ENCODE measurements at places on chromosomes 12 and 14. TPM values are rescaled to one million over a fixed set of nuclear protein-coding genes. Genes with fewer than 3 reads are reported as not detected.

DNA sequence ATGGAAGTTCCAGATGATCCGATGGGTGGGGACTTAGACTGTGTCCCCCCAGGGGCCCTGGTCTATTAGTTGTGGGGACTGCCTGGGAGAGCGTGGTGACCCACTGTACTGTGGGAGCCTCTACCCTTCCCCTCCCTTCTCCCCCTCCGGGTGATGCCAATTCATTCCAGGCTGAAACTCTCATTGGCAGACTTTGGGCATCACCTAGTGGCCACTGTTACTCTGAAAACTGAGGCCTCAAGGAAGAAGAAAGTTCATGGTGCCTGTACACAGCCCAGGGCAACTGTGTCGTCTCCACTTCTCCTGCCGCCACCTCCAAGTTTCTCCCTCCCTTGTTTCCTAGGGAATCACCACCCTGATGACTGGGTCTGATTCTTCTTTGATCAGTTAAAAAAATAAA, 173.6 kb upstream of the ALG10B start:
- no peak for DNase-seq

DNA sequence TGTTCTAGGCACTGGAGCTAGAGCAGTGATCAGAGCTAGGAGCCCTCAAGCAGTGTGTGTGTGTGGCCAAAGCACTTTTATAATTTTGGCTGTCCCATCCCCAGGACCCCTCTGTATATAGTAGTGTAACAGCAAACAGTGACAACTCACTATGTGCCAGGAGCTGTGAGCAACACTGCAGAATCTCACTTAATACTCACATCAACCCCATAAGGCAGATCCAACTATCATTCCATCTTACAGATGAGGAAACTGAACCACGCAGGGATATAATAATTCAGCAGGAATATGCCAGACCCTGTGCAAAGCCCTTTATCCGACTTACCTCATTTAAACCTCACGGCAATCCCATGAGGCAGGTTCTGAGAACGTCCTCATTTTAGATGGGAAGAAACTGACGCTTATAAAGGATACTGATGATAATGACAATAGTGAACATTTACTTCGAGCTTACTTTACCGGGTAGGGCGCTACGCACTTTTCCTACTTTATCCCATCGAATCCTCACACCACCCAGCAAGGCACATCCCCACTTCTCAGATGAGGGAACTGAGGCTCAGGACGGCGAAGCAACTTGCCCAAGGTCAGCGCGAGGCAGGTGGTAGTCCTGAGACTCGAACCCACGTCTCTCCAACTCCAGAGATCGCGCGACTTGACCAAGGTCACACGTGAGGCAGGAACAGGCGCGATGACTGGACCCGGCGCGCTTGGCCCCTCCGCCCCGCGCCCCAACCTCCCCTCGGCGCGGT, 687 bp downstream of the RAB35 start:
- DNase-seq = peak; percentile 50

The CLEC1A gene
- total RNA-seq = not detected

- no peak for DNase-seq
These were observed 27.1 kb upstream of the RPLP0 start for GRCh38 chr12:120228041-120228290.

- no peak for DNase-seq
These were observed 48.7 kb upstream of the NAV3 start for GRCh38 chr12:77782034-77782433.

GRCh38 chr12:121334513-121335343, 17.5 kb downstream of the ANAPC5 start:
- peak; percentile 25 for DNase-seq

DNA sequence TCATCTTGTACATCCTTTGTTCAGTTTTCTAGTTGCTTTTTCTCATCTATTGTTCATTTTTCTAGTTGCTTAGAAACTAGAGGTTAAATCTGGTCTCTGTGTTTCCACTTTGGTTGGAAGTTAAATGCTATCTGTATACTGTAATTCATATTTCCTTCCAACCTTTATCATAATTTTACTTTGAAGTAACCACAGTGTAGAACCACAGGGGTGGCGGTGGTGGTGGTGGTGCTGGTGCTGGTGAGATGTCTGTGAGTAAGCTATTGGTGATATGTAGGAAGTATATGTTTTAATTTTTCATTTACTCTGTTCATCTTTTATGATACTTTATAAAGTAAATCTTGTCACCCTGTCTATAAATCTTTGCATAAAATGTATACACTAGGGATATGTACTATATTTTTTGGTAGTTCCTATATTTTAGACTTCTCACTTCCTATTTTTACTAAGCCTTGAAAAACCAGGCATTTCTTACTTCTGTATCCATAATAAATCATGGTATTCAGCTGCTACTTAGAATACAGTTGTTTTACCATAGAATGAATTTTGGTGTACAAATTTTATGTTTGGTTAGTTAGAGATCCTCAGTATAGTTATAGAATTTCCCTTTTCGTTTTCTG, 31.9 kb downstream of the CCDC91 start:
- DNase-seq = peak; percentile 83

- no peak for DNase-seq
These were observed 194.3 kb downstream of the CPNE8 start for GRCh38 chr12:38711054-38711453.

DNA sequence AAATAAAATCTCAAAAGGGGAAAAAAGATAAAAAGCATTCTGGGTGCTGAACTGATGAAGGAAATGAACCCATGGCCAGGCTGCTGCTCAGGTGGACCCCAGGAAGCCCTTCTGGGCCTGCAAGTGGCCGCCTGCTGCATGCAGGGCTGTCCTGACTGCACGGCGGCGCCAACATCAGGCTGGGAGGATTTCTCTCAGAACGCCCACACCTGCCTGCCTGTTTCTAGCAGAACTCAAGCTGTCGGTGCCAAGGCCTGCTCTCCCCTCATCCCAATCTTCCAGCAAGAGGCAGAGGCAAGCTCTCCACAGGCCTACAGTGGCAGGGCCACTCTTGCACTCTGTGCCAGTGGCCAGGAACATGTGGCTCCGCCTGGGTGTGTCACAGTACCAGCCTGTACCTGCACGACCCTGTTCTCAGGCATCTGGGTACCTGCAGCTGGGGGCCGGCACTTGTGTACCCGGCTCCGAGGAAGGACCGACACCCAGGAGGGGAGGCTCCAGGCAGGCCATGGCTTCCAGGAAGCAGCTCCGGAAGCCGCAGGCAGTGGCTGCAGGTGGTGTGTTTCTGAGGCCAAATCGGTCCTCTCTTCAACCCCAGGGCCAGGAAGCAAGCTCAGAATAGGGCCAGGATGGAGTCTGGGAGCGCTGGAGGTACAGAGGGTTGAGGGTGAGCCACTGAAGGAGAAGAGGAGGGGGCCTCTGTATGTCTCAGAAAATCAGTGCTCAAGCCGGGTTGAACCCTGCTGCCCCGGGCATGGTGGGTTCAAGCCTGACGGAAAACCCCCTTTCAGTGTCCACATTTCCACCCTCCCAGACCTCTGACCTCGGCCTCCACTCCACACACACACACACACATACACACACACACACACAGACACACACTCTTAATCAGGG, 2.5 kb upstream of the INF2 start:
- DNase-seq = peak; percentile 50

DNA sequence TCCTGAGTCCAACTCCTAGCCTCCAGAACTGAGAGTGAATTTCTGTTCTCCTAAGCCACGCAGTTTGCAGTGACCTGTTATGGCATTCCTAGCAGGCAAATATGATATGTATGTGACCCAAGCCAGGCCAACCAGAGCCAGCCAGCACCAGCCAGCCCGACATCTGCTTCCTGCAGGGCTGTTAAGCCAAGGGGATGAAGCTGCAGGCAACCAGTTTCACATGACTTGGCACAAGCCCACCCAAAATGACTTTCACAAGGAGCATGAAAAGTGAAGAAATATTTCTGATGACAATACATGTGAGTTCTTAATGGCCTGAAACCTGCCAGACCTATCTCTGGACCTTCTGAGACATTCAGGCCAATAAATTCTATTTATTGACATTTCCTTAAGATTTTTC, 68.1 kb downstream of the ITPK1 start:
- DNase-seq = no peak

The CYP27B1 gene
- 5.4 TPM for total RNA-seq

DNA sequence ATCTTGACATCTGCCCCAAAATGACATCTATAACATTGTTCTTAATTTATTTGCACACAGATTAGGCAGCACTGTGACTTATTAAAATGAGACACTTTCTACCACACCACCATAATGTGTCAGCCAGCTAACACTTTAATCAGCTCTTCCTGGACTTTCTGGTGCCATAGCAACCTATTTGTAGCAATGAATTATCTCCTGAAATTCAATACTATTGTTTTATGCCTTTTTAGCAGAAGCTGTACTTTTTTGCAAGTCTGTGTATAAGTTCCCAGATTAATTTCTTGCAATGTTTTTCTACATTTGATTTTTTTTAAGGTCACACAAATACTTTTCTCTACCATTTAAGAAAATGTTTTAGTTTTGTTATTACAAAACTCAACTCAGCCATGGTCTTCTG, 72.8 kb upstream of the SAV1 start:
- DNase-seq = no peak

DNA sequence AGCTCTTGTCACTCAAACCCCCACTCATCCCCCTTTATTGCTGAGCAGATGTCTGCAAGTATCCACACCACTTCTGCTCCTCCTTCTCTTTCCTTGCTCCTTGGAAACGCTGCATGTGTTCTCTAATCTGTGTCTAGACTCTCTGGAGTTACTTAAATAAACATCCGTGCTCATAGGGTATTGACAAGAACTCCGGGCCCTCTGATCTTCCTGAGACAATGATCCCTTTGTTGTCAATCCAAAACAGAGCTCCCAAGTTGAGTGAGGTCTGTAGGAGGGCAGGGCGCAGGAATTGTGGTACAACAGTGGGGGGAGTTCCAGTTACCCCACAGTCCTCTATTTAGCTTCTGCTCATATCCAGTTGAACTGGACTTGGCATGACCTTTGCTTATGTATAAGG, 489.0 kb downstream of the SNAPC1 start:
- DNase-seq = no peak

- DNase-seq = no peak
These were observed 6.5 kb downstream of the CCDC60 start for GRCh38 chr12:119341020-119341419.

DNA sequence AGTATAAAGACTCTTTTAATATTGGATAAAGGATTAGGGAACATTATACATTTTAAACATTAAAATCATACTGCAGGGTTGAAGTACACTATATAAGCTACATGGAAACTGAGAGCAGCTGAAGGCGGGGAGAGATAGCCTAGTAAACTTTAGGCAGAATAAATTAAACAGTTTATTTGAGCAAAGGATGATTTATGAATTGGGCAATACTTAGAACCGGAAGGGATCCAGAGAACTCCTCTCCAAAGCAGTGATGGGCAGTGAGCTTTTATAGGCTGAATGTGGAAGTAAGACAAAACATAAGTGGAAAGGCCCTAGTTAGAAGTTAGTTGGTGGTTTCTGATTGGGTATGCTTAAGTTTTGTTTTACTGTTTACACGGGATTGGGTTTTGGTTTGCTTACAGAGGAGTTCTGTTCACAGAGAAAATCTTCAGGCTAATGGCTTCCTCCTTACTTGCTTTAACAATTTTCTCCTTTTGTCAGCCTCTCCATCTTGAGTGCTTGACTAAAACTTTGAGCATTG, 18.9 kb downstream of the LEMD3 start:
- DNase-seq = no peak

DNA sequence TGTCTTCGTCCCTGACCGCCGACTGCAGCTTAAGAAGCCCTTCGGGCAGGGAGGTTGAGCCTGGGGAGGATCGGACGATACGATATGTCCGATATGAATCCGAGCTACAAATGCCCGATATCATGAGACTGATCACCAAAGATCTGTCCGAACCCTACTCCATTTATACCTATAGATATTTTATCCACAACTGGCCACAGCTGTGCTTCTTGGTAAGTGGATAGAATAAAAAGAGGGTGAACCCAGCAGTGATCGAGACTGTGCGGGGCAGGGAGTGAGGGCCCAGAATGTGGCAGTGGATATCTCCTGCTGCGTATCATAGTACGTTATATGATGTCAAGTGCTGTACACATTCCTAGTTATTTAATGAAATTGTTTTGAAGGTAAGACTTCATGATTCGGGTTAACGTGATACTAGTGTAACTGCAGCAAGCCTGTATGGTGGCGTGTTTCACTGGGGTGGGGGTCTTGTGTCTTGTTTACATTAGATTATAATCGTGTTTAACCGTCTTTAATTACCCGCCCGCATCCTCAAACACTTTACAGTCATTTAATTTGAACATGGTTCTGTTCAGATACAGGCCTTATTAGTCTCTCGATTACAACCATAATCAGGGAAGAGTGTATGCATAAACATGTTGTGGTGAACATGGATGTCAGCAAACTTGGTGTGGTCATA, 1.3 kb downstream of the NAA30 start:
- DNase-seq = no peak

DNA sequence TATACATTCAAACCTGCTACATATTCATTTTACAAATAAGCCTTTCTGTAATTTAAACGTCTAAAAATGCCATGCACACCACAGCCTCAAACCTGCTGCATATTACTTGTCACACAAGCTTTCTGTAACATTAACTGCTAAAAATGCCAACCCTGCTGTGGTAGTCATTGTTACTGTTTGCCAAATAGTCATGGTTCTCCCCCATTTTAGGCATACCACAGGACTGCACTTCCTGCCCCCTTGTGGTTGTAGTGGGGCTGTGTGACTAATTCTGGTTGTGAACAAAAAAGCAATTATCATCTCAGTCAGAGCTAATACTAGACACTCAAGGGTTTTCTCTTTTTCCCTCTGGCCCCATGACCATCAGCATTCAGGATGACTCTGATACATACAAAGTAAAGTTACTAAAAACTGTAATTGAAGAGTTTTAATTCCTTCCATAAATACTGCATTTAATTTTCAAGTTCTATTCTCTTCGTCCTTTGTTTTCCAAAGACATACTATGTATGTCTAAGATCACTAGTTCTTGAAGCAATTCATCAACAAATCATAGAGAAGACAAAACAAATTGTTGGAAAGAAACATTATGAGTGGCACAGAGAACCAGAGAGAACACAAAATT, 5.7 kb upstream of the SLC35F4 start:
- DNase-seq = peak; percentile 31

The SPX gene
- 0.57 TPM for total RNA-seq

The ACRBP gene
- total RNA-seq = 2.3 TPM

The TXNDC16 gene
- total RNA-seq = 4.5 TPM

The EMP1 gene
- total RNA-seq = 4.0 TPM

DNA sequence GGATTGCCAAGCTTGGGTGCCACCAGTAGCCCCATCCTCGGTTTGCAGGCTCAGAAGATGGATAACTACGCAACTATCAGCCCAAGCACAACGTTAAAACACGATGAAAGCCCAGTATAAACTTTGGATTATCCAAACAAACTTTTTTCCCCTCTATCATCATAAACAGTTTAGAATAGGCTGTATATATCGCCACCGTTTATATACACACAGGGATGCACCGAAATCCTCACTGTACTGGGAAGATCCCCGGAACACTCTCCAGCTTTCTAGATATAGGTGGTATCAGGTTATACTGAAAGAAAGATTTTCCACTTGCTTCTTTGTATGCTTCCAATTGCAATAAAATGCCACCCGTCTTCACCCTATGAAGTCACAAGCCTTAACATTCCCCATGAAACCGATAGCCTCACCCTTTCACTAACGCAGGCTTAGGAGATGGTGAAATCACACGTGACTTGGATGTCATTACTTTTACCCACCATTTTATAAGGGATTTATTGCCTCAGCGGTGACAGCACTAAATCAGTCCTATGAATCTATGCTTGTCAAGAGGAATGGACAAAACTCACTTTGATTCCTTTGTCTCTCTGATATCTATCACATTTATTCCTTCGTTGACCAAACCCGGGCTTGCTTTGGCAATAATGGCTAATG, 207.6 kb upstream of the FOXN3 start:
- no peak for DNase-seq

- no peak for DNase-seq
These were observed 22.1 kb downstream of the FOXN3 start for GRCh38 chr14:89394972-89395371.

GRCh38 chr14:61668282-61668681, 27.0 kb upstream of the HIF1A start:
- peak; percentile 63 for DNase-seq
